Stimulated activated CD4-positive, alpha-beta T cell treated with anti-CD3 and anti-CD28 coated beads, Interleukin-15, amount 100 ng/mL, for 48 hours (primary cell): ENCODE measurements at places on chromosomes 1 and 21.

DNA sequence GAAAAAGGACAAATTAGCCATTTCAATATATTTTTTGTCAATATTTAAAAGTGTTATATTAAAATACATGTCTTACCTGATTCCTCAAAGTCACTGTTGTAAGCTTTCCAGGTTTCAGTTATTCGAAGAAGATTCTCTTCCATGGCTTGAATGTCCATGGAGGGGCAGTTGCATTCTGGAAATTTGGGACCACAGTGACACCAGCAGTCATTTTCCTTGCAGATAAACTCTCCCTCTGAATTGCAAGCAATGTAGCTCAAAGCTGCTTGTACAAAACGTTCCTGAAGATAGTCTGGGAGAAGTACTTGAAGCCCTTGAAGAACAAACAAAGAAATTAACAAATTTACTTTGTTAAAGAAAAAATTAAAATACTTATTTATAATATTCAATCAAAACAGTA, 251.7 kb downstream of the BRINP3 start:
- no peak for DNase-seq

DNA sequence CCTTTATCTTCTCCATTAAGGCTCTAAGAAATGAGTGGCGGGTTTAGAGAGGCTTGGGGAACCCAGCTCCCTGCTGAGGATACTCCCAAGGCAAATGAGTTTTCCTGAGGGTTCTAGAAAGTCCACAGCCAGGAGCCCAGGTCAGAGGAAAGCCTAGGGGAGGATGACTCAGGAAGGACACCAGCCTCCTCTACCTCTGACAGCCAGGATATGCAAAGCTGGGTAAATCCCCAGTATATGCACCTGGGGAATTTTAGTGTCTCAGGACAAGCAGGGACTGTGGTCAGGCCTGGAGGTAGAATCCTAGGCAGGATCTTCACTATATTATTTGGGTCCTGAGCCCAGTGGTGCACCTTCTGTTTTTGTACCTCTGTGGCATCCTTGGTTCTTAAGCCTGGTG, 23.5 kb upstream of the WNT4 start:
- no peak for DNase-seq

DNA sequence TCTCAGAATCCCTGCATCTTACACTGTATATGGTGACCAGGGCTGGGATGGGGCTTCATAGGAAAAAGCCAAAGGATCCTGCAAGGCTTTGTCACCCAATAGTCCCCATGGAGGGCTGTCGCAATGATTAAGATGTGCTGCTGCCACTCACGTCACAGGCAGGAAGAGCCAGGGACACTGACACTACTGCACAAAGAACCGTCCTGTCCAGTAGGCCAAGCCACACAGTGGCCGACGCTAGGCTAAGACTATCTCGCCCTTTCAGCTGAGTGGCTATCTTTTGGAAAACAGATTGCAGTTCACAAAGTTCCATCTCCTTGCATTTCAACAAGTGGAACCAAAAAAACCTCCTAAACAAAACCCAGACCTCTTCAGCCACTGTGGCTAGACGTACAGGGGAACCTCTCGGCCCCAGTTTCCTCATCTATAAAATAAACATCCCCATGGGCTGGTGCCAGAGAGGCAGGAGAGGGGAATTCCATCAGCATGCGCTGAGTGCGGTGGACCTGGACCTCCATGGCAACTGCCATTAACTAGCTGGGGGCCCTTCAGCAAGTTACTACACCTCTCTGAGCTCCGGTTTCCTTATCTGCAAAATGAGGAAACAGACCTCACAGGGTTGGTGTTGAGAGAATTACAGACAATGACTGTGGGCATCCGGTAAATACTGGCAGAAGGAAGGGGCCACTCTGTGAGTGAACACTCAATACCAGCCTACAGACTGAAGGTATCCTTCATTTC, 8.7 kb downstream of the CAPZB start:
- no peak for DNase-seq

GRCh38 chr1:27885621-27886352, 13.4 kb downstream of the THEMIS2 start:
- DNase-seq, result no peak

DNA sequence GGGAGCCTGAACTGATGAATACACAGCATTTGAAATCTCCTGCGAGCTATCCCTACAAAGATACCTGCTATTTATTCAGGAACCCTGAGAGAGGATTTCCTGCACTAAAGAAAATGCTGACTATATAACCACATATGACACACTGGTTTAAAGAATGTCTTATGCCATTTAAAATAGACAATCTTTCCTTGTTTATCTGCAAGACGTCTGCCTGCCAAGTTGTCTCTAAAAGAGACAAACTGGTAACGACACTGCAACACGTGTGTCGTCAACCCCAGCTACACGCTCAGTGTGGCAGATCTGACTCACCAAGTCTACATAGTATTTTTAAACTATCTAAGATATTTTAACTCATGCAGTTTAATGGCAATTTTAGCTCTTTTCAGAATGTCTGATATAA, 42.7 kb downstream of the APP start:
- DNase-seq, result no peak
